ENCODE measurements at places on chromosomes 13 and 19.
A peak's percentile ranks its signal among the peaks of the same experiment; 100 is the strongest.

GRCh38 chr13:30394751-30395191, 27.5 kb upstream of the UBE2L5 start:
- DNase-seq, result no peak

GRCh38 chr13:69706807-69707206, 400.8 kb upstream of the ATXN8OS start:
- DNase-seq, result no peak

GRCh38 chr13:110507678-110508381, 53.7 kb downstream of the RAB20 start:
- DNase-seq, result no peak

DNA sequence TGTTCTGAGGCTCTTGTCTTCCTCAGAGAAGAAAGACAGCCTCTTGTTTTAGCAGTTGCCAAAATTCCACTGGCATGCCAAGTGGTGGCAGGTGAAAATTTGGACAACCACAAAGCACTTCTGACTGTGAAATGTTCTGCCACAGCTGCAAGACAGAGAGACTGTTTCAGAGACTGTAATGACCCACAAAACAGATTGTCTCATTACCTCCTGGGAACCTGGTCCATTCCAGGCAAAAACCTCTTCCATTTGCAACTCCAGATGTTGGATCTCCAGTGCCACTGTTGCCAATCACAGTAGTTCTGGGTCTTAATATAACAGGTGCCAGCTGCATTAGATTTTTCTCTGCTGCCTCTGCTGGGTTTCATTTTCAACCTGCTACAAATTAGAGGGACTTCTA, 911.5 kb downstream of the UQCRFS1 start:
- DNase-seq, result no peak

GRCh38 chr19:38592940-38593339, 24.8 kb downstream of the MAP4K1 start:
- no peak for DNase-seq

- no peak for DNase-seq
These were observed 225.0 kb downstream of the FGF14 start for GRCh38 chr13:102176846-102177245.

DNA sequence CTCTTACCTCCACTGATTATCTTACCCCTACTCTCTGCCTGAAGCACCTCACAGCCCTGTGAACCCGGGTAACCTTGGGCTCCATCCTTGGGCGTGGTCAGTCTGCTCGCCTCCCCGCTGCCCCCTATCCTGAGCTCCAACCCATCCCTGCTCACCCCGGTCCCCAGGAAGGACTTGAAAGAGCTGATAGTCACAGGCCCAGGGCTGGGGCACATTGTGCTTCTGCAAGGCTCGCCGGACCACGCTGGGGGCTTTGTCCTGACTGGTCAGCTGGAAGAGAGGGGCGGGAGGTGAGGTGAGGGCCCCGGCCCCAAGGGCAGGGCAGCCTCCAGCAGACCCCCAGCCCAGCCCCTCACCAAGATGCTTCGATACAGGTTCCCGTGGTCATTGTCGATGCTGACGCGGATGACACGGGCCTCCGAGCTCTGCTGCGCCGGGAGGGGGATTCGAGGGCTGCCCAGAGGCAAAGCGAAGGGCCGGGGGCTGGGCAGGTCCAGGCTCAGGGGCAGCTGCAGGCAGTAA, 13.0 kb upstream of the EPOR start:
- no peak for DNase-seq

DNA sequence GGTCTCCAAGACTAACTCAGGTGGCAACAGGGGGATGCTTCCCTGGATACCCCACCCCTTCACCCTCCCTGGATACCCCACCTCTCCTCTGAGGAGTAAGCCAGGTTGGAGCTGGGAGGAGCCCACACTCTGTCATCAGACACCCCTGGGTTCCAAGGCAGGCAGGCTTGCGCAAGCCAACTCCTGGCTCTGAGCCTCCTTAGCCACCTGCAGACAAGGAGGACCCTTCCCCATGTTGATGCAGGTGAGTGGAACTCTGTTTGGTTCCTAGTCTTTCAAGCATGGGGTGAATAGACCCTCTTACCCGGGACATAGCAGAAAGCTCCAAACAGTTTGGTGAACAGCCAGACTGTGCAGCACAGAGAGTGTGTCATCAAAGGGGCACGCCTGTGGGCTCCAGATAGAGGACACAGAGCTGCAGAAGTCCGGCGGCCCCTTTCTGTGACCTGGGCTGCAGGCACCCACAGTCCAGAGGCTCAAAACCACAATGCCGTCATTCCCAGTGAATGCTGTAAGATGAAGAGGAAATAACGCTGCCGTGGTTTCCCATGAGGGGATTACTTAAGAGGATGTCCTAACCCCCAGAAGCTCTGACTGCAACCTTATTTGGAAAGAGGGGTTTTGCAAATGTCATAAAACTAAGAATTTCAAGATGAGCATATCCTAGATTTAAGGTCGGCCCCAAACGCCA, 12.1 kb upstream of the HAS1 start:
- no peak for DNase-seq

GRCh38 chr13:113822956-113823744, 40.7 kb downstream of the GAS6 start:
- no peak for DNase-seq

DNA sequence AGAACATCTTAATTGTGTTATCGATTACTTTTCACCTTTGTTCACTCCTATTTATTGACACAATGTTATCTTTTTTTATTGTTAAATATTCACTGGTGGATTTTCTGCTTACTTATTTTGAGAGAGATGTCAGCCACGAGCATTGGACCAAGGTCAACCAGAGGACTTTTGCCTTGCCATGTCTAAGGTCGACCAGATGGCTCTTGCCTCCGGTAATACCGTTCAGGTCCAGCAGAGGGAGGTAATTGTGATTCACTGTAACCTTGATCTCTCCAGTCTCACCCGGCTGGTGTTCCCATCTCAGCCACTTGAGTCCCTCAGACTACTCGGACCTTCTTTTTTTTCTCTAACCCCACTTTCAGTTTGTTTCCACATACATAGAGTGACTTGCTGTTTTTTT, 1438.1 kb downstream of the UQCRFS1 start:
- peak; percentile 8 for DNase-seq

DNA sequence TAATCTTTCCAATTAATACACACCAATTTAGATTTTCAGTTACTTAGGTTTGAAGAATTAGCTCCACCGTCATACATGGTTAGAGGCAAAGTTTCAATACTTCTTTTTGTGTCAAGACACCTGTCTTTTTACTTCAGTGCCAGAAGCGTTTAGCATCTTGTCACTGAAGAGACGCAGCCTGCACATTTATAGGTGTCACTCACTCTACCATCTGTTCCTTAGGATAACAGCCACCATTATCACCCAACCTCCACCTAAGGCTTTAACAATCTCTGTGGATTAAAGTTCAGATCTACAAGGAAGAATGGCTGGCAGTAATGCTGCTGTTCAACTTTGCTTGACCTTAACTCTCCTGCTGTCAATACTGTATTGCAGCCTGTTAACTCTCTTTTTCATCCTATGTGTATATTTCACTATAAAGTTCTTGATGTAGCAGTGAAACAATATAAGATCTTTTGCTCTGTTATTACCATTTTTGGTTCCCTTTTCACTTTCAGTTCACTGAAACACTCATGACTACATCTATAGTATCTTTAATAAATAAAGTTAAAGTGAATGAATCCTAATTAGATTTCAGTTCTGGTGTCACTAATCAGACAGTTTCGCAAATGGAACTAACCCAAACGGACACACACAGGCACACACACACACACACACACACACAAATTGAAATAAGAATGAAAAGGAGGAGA, 435.6 kb downstream of the PCDH9 start:
- no peak for DNase-seq

GRCh38 chr19:5572556-5573286, 5.0 kb upstream of the TINCR start:
- DNase-seq, result no peak

DNA sequence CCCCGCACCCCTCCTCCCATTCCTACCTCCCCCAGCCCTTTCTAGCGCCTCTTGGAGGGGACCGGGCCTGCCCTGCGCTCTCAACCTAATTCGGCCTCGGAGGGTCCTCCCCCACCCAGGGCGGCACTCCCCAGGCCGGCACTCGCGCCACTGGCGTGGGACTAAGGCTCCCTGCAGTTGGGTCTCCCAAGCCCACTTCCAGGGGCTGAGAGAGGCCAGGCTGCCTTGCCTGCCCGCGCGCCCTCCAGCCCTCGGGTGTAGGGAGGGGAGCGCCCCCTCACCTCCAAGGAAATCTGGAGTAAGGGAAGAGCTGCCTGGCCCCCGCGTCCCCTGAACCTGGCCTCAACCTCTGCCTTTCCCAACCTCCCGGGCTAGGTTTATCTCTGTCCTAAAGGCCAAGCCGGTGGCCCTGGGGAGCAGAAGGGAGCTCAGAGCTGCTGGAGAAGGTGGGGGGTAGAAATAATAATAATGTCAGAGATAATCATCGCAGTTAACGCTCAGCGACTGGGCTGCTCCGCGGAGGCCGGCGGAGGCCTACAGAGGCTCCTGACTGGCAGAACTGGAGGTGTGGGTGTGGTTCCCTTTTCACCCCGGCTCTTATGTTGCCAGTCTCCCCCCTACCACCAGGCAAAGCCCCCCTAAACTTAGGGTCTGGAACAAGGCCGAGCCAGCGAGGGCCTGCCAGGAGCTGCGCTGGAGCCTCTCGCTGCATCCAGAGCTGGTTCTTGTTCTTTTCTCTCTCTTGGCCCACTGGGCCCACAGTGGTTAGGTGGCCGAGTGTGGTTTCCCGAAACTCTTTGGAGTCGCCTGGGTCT, 9.6 kb downstream of the ZIC2 start:
- no peak for DNase-seq

GRCh38 chr13:80359778-80360452, 19.0 kb upstream of the SPRY2 start:
- DNase-seq, result no peak

GRCh38 chr19:1503089-1503924, 9.5 kb downstream of the ADAMTSL5 start:
- DNase-seq, result peak; percentile 63
